ENCODE measurements at places on chromosomes 7 and 10.

DNA sequence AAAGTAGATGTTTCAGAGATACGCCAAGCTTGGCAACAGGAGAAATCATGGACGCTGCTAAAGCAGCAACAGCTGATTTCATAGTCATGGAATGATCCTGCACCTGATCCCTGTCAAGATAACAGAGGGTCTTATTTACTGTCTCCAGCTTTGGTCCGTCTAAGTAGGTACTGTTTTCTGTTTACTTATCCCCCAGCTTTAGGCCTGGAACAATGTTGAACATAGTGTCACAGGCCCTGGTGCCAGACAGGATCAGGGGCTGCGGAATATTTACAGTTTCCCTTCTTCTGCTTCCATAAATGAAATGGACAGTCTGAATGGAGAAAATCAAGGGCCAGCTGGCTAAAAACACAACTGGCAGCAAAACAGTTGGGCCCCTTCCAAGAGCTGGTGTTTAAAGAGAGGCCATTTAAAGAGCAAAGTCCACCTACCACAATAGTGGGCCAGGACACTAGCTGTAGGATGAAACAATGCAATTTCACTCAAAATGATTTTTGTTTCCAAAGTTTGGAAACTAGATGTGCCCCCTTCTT, 2.9 kb downstream of the GPR37 start:
- no peak for DNase-seq

GRCh38 chr10:1043532-1043995, 5.4 kb downstream of the IDI1 start:
- no peak for DNase-seq

DNA sequence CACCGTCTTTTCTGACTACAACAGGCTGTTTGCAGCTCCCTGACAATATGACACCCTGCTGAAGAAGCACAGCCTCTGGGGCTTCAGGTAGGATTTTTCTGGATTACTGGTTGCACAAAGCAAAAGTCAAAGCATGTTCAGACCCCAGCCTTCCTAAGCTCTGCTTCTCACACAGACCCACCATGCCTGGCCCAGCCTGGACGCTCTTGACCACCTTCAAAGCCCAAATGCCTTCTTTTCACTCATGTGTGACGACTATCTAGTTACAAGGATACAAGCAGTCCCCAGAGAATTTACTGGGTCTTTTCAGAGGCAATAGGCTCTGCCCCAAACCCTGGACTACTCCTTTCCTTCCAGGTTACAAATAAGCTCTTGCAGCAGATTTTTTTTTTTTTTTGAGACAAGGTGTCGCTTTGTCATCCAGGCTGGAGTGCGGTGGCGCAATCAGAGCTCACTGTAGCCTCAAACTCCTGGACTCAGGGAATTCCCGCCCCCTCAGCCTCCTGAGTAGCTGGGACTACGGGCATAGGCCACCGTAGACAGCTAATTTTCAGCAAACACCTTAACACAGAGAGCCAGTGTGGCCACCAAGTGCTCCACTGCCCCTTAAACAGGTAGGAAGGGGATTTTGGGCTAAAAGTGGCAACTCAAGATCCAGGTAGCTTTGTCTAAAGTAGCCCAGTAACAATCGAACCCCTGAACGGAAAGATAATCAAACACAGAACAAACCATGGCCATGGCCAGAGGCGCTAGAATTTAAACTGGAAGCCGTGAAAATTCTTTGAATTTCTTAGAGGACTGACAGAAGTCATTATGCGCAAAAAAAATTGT, 16.2 kb downstream of the SVIL start:
- no peak for DNase-seq

DNA sequence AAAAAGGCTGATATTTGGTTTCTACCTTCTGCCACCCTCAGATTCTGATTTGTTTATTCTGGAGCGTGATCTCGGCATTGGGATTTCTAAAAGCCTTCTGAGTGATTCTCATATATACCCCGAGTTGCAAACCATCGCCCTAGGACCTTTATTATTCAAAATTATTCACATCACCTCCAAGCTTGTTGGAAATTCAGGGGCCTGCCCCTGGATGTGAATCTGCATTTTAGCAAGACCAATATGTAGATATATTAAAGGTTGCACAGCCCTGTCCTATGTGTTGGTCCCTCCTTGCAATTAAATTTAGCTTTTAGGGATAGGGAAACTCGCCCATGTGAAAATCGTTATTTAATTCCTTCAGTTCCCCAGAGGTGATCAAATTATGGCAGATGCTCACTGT, 9.0 kb upstream of the CHN2 start:
- no peak for DNase-seq

- DNase-seq: no peak
Observed at GRCh38 chr10:95741807-95742467, 14.0 kb upstream of the ENTPD1 start.

DNA sequence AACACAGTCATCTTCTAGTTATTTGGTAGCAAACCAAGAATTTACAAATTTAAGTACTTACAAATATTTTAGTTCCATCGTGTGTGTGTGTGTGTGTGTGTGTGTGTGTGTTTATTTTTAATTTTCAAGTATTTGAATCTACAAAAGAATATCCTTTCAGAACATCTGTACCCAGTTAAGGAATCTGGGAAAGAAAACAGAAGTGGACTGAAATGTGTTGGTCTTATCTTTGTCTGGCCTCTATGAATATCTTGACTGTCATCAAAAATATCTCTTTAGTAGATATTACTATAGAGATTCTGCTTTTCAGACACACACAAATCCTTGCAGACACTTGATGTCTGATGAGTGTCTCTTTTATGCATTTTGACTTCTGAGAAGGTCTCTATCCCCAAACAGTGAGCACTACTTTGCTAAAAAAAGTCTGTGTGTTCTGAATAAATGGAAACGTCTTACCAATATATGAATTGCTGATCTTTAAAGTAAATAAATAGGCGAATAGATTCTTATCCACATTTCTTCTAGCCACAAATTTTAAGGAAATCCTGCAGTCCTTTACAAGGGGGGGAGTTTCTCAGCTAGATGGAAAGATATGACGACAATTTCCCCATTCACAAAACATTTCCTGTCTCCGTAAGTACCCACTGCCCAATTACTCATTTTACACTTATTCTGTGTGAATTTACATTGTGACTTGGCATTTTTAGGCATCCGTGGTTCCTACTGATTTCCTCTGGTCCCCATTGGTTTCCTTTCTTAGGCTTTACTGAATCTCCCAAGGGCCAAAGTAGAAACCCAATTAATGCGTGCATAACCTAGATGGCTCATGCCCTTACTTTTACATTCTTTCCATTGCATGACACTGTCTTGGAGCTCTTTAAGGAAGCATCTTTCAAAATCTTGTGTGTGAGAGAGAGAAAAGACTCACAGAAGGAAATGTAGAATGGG, 36.0 kb downstream of the NRCAM start:
- DNase-seq: no peak

GRCh38 chr7:137544453-137545058, 201.0 kb upstream of the PTN start:
- no peak for DNase-seq

- no peak for DNase-seq
Observed at GRCh38 chr10:48708144-48708543, 23.5 kb downstream of the WDFY4 start.

GRCh38 chr10:106175760-106176377, 988.6 kb downstream of the SORCS1 start:
- DNase-seq: no peak

- DNase-seq: no peak
Observed at GRCh38 chr10:91512458-91512857, 102.3 kb downstream of the HECTD2 start.

DNA sequence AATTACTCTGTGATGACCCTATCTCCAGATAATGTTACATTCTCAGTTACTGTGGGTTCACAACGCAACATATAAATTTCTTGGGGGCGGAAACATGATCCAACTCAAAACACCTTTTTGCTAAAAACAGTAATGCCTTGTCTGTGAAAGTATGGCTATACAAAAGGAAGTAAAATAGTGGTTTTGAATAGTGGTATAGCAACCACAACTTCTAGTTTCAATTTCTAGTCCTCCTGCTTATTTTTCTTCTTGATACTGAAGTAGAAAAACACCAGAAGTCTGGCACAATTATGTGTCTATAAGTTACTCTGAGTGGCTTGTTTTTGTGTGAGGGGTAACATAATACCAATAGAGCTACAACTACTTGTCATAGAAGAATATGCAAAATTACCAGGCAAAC, 21.5 kb upstream of the ZNF800 start:
- no peak for DNase-seq

DNA sequence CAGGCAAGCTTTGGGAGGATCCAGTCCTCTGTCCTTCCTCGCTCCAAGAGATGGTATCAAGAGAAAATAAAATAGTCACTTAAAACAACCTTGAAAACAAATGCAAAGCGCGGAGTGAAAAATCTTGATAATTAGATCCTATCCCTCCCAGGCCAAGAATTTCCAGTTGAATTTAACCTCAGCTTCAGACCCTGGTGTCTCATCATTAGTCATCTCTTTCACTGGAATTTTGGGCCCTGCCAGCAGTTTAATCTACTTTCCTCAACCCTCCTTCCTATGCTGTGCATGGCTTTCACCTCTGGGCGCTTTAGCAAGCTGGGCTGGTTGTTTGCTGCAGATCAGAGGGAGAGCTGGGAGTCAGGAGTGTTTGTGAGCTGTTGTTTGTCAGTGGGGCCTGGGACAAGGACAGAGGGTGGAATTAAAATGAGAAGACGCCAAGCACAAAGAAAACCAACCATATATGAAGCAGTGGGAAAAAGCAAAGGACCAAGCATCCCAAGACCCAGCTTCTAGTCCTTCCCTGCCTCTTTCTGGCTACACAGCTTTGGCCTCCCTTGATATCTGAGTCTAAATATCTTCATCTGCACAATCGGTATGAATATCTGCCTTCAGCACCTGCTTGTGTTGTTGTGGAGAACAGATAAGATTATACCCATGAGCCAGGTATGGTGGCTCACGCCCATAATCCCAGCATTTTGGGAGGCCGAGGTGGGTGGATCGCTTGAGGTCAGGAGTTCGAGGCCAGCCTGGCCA, 13.5 kb downstream of the MYOF start:
- no peak for DNase-seq

- DNase-seq: no peak
Observed at GRCh38 chr7:37196676-37197075, 252.0 kb downstream of the ELMO1 start.

DNA sequence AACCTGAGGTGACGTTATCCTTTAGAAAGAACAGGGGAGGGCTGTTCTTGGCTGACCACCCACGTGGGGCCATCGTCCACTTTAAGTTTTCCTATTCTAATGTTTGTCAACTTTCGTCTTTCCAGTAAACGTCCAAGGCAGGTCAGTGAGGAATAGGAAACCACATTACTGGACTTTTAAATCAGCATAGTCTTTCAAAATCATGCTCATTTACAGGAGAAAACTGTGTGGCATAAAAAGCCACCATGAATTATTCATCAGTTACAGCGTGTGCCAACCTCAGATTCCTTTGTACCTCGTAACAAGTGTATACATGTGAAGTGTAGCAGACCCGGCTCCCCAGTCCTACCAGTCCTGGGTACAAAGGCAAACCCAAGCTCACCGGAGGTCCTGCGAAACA, 25.1 kb upstream of the ABLIM1 start:
- DNase-seq: no peak

- DNase-seq: no peak
Observed at GRCh38 chr7:8251195-8251594, 10.8 kb downstream of the ICA1 start.

- DNase-seq: no peak
Observed at GRCh38 chr10:111934931-111935330, 248.6 kb downstream of the GPAM start.

- no peak for DNase-seq
Observed at GRCh38 chr10:116743266-116744064, 1.1 kb upstream of the HSPA12A start.

- DNase-seq: no peak
Observed at GRCh38 chr10:16436367-16436757, 448 bp upstream of the PTER start.

DNA sequence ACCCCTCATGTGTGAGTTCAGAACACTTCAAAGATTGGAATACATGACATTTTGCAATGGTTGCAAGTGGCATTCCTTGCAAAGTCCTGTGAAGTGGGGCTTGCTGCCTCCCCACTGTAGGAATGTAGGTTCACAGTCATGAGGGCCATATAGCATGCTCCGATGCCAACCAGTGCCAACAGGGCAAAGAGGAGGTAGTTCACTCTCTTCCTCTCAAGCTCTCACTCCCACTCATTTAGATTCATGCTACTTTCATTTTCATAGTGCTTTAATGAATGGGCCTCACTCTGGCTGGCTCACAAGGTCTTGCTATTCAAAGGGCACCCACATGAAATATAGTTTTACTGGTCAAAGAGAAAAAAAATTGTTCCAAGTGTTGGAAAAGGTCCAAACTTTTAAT, 169.9 kb upstream of the AOAH start:
- no peak for DNase-seq

DNA sequence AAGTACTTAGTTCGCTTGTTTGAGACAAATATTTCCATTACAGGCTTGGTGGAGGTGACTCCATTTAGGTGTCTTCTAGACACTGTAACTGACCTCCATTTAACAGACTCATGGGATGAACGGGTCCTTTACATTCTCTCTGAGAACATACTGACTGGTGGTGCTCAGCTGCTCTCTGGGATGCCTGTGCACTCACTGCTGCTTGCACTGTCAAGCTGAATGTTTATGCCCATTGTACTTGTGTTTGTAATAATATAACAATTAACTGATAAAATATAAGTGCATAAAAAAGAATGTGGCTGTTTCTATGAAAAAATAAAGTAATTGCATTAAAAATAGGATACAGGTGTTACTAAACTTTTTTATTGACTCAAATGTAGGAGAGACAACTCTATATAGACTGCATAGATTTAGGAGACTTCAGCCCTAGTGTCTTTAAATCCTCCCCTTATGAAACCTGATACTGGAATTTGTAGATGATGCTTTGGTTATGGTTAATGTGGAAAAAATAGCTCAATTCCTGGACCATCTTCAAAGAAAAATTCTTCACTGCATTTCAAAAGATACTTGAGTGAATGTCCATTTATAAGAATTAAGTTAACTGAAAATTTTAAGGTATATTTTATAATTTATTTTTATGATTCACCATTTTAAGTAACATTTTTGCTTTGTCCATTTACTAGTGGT, 85.4 kb downstream of the CDK14 start:
- DNase-seq: no peak

- DNase-seq: no peak
Observed at GRCh38 chr7:7119729-7120128, 62.6 kb upstream of the C1GALT1 start.

- DNase-seq: no peak
Observed at GRCh38 chr10:83542774-83543411, 596.4 kb upstream of the GHITM start.

DNA sequence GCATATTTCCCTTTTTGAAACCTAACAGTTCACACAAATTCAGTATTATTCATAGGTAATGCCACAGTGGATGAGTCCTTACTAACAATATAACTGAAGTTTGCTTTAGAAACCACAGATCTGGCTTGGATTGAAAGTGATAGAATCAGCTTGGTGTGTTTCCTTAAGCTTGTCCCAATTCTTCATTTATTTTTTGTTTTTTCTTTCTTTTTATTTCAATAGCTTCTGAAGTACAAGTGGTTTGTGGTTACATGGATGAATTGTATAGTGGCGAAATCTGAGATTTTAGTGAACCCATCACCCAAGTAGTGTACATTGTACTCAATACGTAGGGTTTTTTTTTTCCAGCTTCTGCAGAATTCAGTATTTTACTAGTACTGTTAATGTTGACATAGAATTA, 518.2 kb upstream of the SEMA3D start:
- DNase-seq: no peak

GRCh38 chr7:136389933-136390332, 412.8 kb upstream of the MTPN start:
- no peak for DNase-seq

GRCh38 chr10:67771200-67771599, 66.8 kb downstream of the DNAJC12 start:
- no peak for DNase-seq

All from NCI-H187 treated with DMSO at 0.1 percent for 48 hours (cell line).